OCI-LY7 (cell line): ENCODE measurements at places on chromosomes 2 and 18.

GRCh38 chr18:711310-711656 is 1.1 kb downstream of the ENOSF1 start:
- DNase-seq: no peak

DNA sequence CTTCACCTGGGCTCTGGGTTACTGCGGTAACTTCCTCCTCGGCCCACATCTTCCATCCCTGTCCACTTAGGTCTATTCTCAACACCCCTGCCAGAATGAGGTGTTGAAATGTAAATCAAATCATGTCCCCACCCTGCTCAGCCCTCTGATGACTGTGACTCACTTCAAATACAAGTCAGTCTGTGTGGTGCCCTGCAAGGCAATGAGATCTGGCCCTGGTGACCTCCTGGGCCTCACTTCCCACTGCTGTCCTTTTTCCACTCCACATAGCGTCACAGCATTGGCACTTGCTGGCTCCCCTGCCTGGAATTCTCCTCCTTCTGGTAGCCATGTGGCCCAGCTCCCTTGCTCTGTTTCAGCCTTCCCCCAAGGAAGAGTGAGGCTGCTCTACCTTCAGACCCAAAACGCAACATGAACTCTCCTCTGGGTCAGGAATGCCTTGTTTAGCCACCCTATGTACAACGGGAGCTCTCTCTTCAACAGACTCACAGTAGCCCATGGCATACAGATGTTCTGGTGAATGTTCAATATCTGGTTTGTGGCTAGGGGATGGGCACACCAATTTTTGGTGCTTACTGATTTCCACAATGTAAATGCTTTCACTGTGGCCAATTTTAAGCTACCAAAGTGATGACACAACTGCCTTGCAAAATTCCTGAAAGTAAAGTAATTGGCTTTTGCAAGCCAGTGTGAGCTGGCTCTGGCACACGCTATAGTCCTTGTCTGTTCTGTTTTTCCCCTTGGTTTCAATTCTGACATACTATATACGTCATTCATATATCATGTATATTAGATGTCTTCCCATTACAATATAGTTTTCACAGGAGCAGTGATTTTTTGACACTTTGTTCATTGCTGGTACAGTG is 550.3 kb upstream of the HS6ST1 start:
- no peak for DNase-seq

- DNase-seq: no peak
Observed at GRCh38 chr18:2254977-2255376, 316.3 kb downstream of the METTL4 start.

DNA sequence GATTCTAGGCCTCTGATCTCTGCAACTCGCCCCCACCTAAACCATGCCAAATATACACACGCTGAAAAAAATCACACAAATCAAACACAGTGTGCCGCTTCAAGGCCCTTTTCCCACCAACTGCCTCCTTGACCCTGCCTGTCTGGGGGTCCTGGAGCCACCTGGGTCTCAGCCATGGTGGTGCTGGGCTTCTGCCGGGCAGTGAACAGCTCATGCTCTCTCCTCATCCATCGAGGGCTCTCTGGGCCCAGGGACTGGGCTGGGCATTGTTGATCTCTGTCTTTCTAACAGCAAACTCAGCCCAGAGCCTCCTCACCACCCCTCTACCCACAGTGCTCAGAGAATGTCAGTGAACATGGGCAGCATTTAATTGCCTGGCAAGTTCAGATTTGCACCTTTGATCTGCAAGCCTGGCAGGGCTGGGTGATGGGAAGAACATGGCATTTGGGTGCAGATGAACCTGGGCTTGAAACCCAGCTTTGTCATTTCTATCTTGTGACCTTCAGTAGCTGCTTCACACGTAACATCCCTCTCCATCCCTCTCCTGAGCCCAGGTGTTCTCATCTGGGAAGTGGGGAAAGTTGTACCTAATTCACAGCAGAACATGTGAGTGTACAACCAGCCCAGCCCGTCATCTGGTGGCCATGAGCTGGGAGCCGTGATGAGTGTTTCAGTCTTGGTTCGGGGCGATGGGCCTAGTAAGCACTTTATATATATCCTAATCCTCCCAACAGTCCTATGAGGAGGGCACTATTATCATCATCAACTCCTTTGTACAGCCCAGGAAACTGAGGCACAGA is 46.1 kb downstream of the SDC1 start:
- no peak for DNase-seq

DNA sequence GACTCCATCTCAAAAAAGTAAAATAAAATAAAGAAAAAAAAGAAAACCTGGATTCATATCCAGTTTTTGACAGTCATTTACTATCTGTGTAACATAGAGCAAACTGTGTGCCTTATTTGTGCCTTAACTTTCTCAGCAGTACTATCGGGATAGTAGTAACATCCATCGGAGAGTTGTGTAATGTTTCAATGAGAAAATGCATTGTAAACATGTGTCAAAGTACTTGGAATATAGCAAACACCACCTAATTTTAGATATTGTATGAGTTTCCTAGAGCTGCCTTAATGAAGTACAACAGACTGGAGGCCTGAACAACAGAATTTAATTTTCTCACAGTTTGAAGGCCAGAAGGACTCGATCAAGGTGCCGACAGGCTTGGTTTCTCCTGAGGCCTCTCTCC is 81.3 kb upstream of the CDC42EP3 start:
- no peak for DNase-seq

DNA sequence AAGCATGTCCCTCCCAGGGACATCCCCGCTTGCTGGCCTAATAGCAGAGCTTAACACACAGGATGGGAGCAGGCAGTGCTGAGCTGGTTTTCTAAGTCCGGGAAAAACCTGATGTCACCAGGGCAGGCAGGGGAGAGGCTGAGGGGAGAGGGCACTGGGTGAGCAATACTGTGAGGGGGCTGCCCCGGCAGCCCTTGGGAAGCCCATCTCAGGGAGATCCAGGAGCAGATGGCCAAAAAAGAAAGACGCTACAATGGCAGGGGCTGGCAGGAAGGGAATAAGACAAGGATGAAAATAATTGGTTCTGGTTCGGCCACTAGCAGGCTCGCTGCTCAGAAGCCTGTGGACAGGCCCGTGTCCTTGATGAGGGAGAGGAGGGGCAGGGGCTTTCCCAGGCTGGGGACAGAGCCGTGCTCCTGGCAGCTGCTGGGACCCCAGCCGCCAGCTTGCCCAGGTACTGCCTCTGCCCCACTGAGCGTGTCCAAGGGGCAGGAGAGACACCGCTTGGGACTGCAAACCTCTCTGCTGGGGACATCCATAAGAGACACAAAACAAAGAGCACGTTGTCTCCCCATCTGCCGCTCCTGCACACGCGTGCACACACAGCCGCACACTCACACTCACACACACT is 30.2 kb downstream of the SMAD7 start:
- DNase-seq: no peak

DNA sequence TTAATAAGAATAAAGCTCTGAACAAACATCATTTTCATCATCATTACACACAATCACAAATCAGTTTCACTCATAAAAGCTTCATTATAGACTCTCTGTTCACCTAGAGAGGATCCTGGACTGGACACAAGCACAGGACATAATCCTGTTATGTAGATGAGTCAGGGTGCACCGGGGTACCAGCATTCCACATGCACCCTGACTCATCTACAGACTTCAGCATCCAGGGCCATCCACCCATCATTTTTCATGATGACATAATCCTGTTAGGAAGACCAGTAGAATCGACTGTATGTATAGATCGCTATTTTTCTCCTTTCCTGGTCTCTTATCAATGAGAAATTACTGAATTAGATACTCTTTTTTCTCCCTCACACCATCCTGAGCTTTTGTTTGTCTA is 73.7 kb upstream of the PIK3C3 start:
- DNase-seq: no peak

DNA sequence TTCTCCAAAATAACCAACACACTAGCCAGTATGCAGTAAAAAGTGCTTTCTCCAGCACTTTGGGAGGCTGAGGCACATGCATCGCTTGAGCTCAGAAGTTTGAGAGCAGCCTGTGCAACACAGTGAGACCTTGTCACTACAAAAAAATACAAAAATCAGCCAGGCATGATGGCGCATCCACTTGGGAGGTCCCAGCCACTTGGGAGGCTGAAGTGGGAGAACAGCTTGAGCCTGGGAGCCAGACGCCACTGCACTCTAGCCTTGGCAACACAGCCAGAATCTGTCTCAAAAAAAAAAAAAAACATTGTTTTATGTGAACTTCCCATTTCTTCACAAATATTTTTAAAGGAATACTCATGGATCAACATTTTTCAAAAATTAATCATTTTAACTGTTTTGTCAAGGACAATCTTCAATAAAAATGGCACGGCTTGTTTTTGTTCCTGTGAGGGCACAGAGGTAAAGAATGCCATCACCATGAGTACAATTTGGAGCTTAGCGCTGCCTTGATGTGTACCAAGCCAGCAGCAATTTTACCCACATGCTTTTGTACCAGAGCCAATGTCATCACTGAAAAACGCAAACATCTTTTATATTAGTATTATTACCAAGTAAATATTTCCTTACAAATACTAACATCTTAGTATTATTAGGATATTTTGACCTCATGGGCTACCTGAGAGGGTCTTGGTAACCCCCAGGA is 26.7 kb downstream of the RAB1A start:
- DNase-seq: no peak

- no peak for DNase-seq
Observed at GRCh38 chr2:39696101-39696553, 30.4 kb downstream of the TMEM178A start.

- DNase-seq: no peak
Observed at GRCh38 chr2:191636586-191636985, 41.4 kb upstream of the NABP1 start.

- DNase-seq: no peak
Observed at GRCh38 chr2:8394131-8394530, 287.7 kb upstream of the ID2 start.

DNA sequence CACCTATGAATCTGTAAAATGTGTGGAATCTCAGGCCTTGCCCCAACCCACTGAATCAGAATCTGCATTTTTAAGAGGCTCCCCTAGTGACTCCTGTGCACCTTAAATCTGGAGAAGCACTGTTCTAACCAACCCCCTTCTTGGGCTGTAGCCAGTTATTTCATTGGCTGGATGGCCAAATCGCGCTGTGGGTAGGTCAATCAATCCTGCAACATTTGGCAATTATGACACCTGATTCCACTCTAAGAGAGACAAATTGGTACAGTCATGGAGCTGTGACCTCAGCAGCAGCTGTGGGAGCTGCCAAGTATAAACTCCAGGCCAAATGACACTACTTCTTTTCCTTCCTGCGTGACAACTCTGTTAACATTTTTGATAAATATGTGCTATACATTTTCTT is 208.7 kb downstream of the CLIP4 start:
- DNase-seq: no peak

GRCh38 chr2:202115479-202115971 is 42.5 kb downstream of the KIAA2012 start:
- DNase-seq: no peak

DNA sequence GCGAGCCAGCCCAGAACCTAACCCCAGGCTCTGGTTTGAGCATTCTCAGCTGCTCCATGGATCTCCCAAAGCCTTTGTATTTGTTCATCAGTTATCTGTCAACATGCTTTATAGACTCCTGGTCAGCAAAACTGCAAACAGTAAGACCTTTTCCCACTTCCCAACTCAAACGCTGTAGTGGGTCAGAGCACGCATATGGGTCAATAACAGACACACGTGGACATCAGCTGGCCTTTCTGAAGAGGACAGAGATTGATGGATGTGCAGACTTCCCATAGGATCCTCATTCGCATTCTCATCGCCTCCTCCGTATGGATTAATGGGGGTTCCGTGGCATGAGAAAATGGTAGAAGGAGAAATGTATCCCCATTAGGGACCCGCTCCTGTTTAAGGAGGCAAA is 508.1 kb downstream of the EIPR1 start:
- DNase-seq: no peak

DNA sequence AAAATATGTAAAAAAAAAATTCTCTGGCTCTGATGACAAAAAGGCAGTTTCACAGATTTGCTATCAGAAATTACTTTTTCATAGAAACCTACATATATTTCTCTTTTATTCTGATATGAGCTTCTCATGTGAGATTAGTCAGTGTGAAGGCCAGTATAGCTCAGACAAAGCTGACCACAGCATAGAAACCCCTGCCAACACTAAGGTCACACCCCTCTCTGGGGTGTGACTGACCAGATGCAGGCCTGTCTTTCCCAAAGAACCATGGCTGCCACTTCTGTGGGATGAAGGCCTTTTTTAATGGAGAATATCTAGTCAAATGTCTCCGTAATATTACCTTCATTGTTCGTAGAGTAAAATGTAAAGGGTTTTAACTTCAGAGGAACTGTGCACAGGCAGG is 330.3 kb upstream of the KCNJ3 start:
- DNase-seq: no peak

DNA sequence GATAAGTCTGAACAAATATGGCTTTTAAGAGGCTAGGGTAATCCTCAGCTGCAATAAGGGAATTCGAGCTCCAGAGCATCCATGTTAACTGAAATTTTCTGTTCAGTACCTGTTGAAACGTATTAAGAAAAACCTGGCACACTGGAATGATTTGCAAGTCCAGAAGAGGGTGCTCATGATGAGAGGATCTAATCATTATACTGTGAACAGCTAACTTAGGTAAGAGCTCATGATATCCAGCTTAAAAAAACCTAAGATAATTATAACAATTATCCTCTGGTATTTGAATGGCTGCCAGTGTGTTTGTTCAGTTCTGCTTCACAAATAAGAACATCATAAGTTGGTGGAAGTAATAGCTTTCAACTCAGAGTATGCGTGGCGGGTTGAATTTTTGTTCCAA is 1118.3 kb upstream of the DDX18 start:
- DNase-seq: no peak

- DNase-seq: no peak
Observed at GRCh38 chr2:126325202-126325601, 330.8 kb upstream of the GYPC start.

DNA sequence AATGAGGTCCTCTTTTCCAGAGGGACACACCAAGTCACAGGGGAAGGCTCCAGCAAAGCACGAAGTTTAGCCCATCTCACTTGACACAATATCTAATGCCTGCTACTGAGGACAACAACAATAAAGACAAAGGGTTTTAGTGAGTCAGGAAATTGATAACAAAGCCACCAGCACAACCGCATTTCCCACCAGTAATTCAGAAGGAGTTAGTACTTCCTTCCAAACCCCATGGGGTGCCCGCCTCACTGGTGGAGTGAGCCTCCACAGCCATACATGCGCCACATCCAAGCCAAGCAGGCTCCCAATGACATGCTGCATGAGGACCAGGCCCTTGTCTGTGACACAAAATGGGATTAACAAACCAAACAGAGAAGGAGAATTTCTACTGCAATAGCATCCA is 40.1 kb downstream of the MRPL35 start:
- no peak for DNase-seq
